CD4-positive, alpha-beta T cell treated with Interleukin-2 at 100 ng/mL for 4 hours (primary cell): ENCODE measurements at places on chromosomes 1 and 21.

GRCh38 chr1:226625832-226626576, 77.4 kb downstream of the STUM start:
- DNase-seq, result no peak

DNA sequence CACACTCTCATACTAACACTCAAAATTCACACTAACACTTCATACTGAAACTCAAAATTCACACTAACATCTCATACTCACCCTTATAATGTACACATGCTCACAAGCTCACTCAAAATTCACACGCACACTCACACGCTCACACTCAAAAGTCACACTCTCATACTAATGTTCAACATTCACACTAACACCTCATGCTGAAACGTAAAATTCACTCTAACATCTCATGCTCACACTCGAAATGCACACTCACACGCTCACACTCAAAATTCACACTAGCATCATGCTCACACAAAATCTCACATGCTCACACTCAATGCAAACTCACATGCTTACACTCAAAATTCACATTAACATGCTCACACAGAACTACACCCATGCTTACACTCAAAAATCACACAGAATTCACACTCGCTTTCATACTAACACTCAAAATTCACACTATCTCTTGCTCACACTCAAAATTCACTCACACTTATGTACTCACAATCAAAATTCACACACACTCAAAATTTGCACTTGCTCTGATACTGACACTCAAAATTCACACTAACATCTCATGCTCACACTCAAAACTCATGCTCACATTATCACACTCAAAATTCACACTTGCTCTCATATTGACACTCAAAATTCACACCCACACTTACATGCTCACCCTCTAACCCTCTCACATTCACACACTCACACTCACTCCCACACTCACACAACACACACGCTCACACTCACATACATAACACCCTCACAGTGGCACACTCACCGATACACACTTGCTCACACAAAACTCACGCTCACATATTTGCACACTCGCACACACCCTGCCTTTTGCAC, 264.4 kb upstream of the VAMP3 start:
- DNase-seq, result no peak

DNA sequence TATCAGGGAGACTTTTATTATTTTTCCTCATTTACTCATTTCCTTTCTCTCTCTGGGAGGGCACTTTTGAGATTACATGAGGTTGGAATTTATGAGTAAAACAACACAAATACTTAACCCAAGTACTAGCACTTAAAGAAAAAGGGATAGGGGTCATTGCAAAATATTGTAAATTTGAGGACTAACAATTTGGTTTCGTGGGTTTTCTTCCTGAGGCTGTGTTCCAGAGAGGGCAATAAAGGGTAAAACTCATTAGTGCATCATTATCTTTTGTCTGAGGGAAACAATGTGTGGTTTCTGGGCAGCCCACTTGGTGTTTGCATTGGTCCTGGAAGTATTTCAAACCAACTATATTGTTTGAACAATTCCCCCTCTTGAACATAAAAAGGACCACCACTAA, 96.5 kb downstream of the GREM2 start:
- DNase-seq, result no peak

GRCh38 chr1:28108001-28108400, 19.6 kb upstream of the EYA3 start:
- DNase-seq, result no peak

DNA sequence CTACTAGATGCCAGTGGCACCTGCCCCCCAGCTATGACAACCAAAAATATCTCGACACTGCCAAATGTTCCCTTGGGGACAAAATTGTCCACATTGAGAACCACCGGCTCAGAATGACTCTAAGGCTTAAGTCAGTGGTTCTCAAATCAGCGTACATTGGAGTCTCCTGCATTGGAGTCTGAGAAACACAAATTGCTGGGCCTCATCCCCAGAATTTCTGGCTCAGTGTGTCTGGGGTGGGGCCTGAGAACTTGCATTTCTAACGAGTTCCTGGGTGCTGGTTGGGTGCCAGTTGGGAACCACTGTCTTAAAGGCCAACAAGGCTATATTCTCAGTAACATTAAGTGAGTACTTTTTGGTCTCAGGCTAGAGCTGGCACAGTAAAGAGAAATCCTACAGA, 77.7 kb upstream of the GADD45A start:
- no peak for DNase-seq

- DNase-seq, result no peak
Observed at GRCh38 chr21:45002381-45003204, 62.8 kb downstream of the SLX9 start.

DNA sequence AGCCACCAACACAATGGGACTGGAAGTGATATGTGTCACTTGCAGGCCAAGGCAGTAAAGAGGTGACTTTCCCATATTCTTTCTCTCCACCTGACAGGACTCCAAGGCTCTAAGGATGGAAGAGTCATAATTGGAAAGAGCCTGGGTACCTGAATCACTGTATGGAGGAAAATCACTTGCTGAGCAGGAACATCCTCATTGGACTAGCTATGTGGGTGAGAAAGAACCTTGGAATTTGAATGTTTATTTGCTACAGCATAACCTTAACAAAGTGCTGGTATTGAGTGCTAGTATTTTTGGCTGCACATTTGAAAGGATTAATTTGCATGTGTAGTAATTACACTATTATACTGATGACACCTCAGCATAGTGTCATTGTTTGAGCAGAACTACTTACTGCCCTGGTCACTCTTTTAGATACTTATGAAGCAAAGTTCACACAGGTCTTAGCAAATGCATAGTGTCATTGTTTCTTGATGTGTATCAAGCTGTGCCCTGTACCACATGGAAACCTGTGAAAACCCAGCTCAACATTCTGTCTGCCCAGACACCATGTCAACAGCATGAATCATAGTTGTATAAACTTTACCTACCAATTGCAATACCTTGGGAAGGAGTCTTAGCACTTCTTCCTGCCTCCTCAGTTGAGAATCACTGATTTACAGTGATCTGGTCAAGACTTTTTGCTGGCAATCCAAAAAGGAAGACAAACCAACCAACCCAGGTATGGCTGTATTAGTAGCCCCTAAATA, 5.1 kb upstream of the S100A10 start:
- no peak for DNase-seq

GRCh38 chr1:211915924-211916323, 85.4 kb upstream of the LPGAT1 start:
- no peak for DNase-seq

GRCh38 chr1:180155182-180155682, 563 bp downstream of the QSOX1 start:
- peak; percentile 7 for DNase-seq

DNA sequence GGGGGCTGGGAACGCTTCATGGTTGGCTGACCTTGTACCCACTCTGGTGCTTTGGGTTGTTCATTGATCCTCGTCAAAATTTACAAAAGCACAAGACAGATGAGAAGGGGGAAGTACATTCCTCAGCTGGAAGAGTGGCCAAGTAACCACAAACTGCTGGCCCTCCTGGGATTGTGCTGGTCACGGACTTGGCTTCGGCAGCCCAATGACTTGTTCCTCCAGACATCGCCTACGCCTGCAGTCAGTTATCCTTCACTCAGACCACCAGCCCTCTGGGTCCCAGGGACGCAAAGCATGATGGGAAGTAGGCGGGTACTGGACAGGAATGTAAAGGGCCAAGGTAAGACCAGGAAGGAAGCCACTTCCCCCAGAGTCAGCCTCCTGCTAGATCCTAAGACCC, 53.1 kb downstream of the LMX1A start:
- no peak for DNase-seq

GRCh38 chr1:103569493-103569892, 1.9 kb upstream of the AMY2B start:
- no peak for DNase-seq

DNA sequence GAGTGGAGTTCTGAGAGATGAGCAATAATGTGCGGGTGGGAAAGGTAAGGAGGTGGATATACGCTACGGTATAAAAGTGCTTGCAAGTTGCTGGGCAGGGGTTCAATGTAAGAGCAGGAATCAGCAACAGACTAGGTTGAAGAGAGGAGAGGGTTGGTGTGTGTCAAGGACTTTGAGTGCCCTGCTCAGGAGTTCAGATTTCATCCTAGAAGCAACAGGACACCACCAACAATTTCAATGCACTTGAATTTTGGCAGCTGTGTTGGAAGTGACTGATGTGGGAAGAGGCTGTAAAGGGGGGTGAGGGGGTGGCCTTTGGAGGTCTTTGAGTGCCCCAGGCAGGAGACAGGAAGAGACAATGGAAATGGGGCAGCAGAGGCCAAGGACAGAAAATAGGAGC, 57.3 kb downstream of the RHOU start:
- DNase-seq, result no peak

GRCh38 chr1:16266411-16267118, 29.6 kb upstream of the CPLANE2 start:
- no peak for DNase-seq

- no peak for DNase-seq
Observed at GRCh38 chr21:46022551-46023525, 41.3 kb downstream of the COL6A1 start.

DNA sequence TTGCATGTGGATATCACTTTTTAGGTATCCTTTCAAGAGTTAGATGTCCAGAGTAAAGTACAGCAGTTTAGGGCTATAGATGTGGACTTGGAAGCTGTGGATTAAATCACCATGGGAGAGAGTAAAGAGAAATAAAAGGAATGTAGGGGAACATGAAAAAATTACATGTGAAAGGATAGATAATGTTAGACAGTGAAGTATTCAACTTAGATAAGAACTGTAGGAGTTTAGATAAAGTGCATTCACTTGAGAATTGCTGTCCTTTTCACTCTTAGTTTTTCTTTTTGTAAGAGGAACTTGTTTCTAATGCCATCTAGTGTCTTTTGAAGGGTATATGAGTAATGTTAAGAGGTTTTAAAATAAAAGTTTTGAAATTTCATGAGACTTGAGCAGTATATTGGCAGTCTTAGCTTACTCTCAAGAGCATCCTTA, 40.1 kb downstream of the MAST2 start:
- no peak for DNase-seq

DNA sequence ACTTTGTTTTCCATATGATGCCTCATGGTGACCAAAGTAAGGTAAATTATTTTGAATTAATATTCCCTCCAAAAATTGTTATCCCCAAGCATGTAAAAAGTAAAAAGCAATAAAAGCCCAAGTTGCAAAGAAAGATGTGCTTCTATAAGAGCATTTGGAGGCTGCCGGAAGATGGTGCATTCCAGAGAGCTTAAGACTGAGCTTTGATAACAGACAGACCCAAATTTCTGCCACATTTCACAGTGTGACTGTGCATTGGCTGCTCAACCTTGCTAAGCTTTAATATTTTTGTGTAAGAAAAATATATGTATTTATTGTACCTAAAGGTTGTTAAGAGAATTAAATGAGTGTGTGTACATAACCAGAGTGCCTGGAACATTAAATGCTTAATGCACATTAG, 67.9 kb downstream of the CYYR1 start:
- no peak for DNase-seq

DNA sequence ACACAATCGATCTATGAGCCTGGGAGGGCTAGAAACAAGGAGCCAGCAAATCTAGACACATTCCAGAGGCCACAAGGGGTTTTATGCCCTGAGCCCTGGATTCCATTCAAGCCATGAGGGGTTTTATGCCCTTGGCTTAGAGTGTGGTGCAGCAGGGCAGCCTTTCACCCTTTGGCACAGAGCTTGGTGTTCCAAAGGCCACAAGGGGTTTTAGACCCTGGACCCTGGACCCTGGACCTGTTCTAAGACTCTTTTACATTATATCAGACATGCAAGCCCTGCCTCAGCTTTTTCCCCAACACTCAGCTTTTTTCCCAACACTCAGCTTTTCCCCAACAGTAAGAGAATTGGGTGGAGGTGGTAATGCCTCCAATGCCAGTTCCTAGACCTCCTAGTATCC, 13.3 kb downstream of the MSTO1 start:
- no peak for DNase-seq

DNA sequence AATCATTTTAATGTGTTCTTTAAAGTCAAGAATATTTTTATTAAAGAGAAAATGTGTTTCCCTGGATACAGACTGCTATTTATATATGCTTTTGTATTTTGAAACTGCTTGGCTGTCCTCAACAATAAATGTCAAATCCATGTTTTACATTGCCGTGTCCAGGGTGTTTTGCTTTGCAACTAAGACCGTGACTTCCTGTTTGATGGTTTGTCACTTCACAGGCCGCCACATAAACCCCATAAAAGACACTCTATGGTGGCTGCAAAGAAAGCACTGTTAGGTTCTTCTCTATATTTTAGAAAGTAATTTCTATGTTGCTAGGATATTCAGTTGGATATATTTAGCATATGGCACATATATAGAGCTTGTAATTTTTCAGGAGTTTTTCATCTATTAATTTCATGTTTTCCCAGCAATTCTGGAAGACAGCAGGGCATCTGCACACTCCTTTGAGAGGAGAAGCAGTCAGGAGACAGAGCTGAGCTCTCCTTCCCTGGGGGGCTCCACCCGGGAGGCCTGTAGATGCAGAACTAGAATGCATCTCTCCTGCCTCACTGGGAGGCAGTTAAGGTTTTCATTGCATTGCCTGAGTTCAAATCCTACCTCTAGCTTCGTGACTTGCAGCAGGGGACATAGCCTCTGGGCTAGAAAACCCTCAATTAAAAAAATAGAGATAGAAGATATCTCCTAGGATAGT, 33.1 kb downstream of the PRDM2 start:
- peak; percentile 61 for DNase-seq

DNA sequence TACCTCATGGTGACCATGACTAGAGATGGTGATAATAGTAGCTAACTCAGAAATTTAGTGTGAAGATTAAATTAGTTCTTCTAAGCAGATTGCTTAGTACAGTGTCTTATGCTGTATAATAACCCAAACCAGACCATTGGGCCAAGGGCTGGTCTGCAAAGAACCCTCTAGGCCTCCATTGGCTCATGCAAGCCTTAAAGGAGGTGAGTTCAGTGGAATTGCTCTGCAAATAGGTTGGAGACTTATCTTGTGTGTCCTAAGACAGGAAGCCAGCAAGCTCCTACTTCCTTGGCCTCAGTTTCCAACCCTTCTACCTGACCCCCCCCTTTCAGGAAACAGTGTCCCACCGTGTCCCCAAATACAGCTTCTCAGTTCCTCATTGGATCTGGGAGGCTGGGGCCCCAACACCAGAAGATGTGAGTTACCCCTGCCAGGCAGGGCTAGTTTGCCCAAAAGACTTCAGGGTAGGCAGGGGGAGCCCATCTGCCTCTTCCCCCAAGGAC, 1.9 kb upstream of the MEF2D start:
- no peak for DNase-seq

GRCh38 chr1:211305044-211305443, 21.6 kb upstream of the TRAF5 start:
- DNase-seq, result no peak

DNA sequence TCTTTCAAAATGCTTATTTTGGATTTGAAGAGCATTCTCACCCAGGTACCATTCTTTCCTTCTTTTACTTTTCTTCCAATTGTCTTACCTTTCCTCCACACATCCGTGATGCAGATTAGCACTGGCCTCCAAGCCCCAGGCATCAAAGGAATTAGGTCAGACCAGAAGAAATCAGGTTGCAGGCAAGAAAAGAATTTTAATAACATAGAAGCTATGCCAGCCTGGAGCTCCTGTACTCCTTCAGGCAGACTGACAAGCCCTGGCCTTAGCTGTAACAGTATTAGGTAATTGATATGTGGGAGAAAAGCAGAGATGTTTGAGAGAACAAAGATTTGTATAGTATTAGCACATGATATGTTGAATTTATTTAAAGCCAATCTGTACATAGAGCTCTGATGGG, 390.4 kb upstream of the ADGRL2 start:
- no peak for DNase-seq
